Suprapubic skin (tissue), 4 donors: ENCODE measurements at places on chromosomes 6 and 20. TPM values are rescaled to one million over a fixed set of nuclear protein-coding genes. Genes with fewer than 3 reads are reported as not detected.

- no peak overlapping the region for H3K4me3 ChIP-seq
- no peak overlapping the region for H3K27ac ChIP-seq
- no peak for DNase-seq
- no peaks in the 10 kb centered on the region for H3K36me3 ChIP-seq
Measured at GRCh38 chr20:20102163-20102562, 49.8 kb downstream of the CFAP61 start.

DNA sequence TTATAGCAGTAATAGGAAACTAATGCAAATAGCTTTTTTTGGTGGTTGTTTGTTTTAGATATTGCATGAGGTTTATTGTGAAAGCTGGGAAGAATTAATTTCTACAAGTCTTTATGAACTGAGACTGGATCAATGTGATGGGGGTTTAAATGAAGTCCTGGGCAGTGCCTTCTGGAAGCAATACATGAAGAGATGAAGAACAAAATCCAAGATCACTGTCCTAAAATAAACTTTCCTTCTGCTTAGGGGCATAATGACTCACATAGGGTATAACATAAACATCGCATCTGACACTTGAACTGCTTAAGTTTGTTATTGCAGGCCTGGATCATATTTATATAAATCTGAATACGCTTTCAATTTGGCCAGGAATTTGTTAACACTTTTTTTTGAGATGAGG lies 20.9 kb upstream of the SHLD1 start:
- no peaks in the 10 kb centered on the region for H3K27me3 ChIP-seq
- no peak overlapping the region for H3K4me3 ChIP-seq
- no peak overlapping the region for H3K27ac ChIP-seq
- H3K36me3 ChIP-seq = no peaks in the 10 kb centered on the region
- H3K4me1 ChIP-seq = peaks cover 4% of the 10 kb centered on the region

GRCh38 chr6:26122402-26122792 lies 35.2 kb downstream of the HFE start:
- H3K4me3 ChIP-seq = peak overlapping the region; percentile 91
- no peaks in the 10 kb centered on the region for H3K27me3 ChIP-seq
- H3K4me1 ChIP-seq = peaks cover 18% of the 10 kb centered on the region
- H3K27ac ChIP-seq = peak overlapping the region; percentile 96
- no peak for DNase-seq
- no peaks in the 10 kb centered on the region for H3K36me3 ChIP-seq

DNA sequence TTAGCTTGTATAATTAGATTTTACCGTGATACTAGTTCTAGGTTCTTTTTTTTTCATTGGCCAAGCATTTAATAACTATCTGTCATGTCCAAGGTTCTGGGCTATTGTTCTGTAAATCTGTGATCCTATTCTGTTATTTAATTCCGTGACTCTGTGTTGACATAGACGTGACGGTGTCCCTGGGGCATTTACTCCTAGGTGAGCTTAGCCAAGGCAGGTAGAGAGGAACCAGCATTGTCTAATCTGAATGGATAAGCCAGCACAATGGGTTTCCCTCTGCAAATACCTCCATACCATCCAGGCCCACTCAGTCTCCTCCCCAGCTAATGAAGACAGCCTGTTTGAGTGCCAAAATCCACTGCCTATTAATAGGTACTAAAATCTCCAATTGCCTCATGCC lies 8.9 kb upstream of the CDSN start:
- H3K27me3 ChIP-seq = no peaks in the 10 kb centered on the region
- no peak for DNase-seq
- no peak overlapping the region for H3K27ac ChIP-seq
- no peaks in the 10 kb centered on the region for H3K36me3 ChIP-seq
- no peak overlapping the region for H3K4me3 ChIP-seq

GRCh38 chr20:18986146-18986830 lies 172.7 kb downstream of the SCP2D1 start:
- H3K27me3 ChIP-seq = no peaks in the 10 kb centered on the region
- no peaks in the 10 kb centered on the region for H3K36me3 ChIP-seq
- peak overlapping the region; percentile 8 for H3K27ac ChIP-seq
- DNase-seq = no peak
- H3K4me1 ChIP-seq = peaks cover 11% of the 10 kb centered on the region

The CST5 gene
- total RNA-seq = not detected

The DTNBP1 gene
- total RNA-seq = 17.1 TPM

The GRM4 gene
- not detected for total RNA-seq

The SMLR1 gene
- not detected for total RNA-seq

The SH3BGRL2 gene
- total RNA-seq = 60.6 TPM

The PLTP gene
- total RNA-seq = 69.9 TPM
